Cortex of kidney (tissue), 1 donor: ENCODE measurements at places on chromosomes 11 and 22.

DNA sequence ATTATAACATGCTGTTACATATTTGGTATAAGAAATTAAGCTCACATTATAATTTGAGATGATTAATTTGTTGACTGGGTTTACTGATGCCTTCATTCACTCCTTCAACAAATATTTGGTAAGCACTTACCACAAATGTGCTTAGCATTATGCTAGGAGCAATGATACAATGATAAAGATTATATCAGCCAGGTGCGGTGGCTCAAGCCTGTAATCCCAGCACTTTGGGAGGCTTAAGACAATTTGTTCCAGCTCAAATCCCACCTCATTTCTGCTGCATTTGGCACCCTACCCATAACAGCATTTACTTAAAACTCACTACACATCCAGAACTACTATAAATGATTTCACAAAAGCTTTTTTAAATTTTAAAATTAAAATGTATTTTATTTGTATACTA lies 1263.6 kb upstream of the RAG2 start:
- no peak for DNase-seq

DNA sequence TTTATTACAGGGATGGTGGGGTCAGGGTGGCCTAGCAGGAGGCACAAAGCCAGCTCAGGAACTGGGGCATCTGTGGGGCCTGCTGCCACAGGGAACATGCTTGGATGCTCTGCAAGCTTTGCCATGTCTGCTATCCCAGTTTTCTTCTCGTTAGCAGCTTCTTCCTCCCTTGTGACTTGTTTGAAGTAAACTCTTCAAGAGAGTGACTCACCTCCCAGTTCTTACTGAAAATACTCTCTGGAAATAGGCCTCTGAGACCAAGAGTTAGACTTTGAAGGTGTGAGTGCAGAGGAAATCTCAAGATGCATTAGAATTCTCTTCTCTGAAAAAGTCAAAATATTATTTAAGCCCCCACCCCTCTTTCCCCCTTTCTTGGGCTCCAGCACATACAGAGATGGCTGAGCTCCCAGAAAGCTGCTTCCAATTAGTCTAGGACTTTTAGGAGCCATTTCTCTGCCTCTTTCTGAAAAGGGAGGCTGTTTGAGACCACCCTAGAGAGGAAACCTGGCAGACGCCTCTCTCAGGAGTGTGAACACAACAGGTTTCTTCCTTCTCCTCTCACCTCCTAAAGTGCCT lies 15.1 kb downstream of the CWC15 start:
- no peak for DNase-seq

GRCh38 chr11:22510741-22511140 lies 114.9 kb downstream of the FANCF start:
- DNase-seq: no peak

- DNase-seq: no peak
Measured at GRCh38 chr22:42188808-42189447, 58.3 kb upstream of the CYP2D6 start.

- DNase-seq: no peak
Measured at GRCh38 chr11:67281552-67282150, 7.5 kb upstream of the ANKRD13D start.

- DNase-seq: no peak
Measured at GRCh38 chr11:73856031-73856567, 20.5 kb downstream of the COA4 start.

- DNase-seq: no peak
Measured at GRCh38 chr11:11916981-11917399, 75.2 kb downstream of the USP47 start.

DNA sequence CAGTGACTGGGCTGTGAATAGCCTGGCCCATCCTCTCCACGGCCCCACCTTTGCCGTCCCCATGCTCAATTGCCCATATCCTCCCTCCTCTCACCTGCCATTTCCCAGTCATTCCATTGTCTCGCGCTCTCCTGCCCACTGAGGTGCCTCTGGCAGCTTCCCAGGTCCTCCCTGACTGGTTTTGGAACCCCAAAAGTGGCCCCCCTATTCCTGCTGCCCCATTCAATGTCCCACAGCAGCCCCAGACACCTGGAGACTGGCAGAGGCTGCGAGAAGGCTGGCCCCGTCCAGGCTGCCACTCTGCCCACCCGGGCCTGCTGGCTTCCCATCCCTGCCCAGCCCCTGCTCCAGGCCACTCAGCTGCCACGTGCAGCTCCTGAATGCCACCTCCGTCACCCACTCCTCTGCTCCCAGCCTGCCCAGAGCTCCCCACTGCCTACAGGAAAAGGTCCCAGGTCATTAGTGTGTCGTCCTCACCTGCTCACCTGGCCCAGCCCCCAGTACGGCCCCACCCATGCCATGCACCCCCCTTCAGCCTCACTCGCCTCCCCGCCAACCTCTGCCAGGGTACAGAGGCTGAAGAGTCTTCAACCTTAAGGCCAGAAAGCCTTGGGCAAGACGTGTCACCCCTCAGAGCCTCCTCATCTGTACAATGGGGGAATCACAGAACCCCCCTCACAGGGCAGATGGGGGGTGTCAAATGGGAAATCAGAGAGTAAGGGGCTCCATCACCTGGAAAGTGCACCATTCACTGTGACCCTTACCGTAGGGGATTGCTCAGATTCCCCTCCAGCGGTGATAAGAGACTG lies 37.5 kb downstream of the KCNJ4 start:
- no peak for DNase-seq

DNA sequence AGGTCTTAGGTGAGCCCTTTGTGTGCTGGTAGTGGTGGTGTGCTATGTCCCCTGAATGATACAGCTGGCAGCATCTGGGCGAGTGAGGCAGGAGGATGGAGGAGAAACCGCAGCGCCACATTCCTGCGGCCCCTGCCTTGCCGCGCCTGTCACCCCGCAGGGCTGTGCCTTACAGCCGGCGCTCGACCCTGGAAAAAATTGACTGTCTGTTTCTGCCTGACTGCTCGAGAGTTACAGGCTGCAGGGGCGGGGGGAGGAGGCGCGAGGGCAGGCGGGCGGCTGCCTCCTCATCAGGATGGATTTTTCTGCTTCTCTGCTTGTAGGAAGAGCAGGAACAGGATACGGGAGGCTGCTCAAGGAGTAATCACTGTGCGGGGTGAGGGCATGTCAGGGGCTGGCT lies 443.4 kb downstream of the MIAT start:
- no peak for DNase-seq

- DNase-seq: no peak
Measured at GRCh38 chr11:133163463-133164419, 368.6 kb downstream of the OPCML start.

- DNase-seq: no peak
Measured at GRCh38 chr11:47306484-47306844, 36.5 kb downstream of the MADD start.

GRCh38 chr11:68528630-68529029 lies 68.1 kb downstream of the PPP6R3 start:
- DNase-seq: no peak

DNA sequence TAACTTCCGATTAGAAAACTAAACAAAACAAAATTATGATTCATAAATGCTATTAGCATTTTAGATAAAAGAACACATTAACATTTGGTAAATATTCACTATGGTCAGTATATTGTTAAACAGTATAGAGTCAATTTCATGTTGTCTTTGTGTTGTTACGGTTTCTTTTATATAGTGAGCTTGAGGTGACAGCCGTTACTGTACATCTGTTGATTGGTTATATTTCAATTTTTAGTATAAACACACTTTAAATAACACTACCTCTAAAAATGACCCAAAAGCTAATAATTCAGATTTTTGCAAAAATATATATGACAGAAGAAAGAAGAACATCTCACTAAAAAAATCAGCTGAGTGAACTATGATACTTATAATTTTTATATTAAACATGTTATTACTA lies 249.0 kb upstream of the LUZP2 start:
- no peak for DNase-seq

DNA sequence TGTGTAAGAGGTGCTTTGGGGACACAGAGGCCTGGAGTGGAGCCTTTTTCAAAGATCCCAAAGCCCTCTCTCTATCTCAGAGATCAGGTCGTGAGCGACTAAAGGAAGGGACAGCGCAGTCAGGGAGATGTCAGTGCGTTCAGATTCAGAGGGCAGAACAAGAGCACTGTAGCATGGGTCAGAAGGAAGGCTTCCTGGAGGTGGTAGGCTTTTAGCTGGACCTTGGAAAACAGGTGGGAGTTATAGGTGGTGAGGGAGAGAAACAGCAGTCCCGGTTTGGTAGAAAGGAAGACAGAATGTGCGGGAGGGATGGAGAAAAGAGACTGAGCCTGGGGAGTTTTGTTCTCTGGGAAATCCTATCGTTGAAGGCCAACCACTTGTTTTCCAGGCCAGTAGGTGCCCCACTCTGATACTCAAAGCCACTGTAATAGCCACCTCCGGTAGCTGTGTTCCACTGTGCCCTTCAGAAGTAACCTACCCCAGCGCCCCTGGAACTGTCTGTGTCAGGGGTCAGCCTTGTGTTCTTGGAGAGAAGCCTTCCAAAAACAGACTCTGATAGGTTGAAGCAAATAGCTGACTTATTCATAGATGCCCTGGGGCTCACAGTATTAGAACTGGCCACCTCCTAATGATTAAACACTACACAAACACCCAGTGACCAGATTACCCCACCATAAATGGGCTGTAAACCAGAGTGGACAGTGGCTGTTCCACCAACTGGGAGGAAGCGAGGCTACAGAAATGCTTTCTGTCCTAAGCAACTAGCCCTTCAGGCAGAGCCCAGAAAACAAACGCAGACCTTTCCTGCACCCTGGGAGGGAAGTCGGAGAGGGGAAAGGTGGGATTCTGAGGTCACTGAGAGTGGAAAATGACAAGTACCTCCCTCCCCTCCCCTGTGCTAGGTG lies 157.7 kb downstream of the DBX1 start:
- no peak for DNase-seq

DNA sequence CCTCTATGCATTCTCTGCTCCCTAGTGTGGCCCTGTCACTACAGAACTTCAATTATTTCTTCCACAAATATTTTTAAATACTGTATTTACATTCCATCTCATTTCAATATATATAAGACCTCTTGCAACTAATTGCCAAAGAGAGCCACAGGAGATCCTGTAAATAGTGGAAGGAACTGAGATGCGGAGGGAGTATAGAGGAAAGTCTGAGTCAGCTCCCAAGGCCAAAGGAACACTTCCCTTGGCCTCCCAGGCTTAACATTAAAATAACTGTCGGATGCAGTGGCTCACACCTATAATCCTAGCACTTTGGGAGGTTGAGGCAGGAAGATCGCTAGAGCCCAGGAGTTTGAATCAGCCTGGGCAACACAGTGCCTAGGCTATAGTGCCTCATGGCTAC lies 31.2 kb downstream of the RBFOX2 start:
- DNase-seq: no peak

- DNase-seq: no peak
Measured at GRCh38 chr11:2909133-2909902, 19.9 kb downstream of the PHLDA2 start.

DNA sequence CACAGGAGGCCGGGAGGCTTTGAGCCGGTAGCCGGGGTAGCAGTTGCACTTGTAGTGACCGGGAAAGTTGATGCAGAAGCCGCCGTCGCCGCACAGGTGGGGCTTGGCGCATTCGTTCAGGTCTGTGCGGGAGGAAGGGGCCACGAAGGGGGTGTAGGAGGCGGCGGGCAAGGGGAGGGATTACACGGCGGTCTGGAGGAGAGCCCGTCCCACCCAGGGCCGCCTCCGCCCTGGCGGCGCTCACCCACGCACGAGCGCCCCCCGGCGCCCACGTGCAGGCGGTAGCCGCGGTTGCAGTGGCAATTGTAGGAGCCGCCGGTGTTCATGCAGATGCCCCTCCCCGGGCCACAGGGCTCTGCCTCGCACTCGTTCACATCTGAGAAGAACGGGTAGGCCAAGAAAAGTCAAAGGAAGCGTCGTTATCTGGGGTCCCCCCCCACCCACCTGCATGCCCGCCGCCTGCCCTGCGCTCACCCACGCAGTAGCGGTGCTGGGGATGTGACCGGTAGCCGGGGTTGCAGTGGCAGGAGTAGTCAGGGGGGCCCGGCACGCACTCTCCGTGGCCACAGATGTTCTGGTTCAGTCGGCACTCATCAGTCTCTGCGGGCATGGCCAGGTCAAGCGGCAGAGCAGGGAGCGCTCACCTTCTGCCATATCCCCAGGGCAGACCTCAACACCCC lies 10.6 kb downstream of the LTBP3 start:
- no peak for DNase-seq

GRCh38 chr22:35177811-35178210 lies 79.5 kb upstream of the HMGXB4 start:
- DNase-seq: no peak

DNA sequence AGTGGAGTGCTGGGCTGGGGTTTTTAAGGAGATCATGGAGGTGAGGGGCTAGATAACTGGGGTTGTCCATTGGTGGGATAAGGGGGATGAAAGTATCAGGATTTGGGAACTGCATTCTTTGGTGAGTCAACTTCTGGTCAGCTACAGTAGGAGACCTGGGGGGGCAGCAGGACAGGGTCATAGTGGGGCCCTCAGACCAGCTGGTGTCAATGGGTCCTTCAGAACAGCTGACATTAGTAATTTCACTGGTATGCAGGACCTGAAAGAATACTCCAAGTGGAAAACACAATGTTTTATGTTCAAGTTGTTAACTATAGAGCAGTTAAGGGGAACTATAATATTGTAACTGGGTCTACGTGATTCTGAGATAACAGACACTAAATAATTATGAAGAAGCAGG lies 2.8 kb upstream of the TTC12 start:
- DNase-seq: no peak

- no peak for DNase-seq
Measured at GRCh38 chr22:44102856-44103255, 77.9 kb upstream of the PARVG start.

- DNase-seq: no peak
Measured at GRCh38 chr11:75945446-75945845, 130.4 kb downstream of the UVRAG start.

- DNase-seq: no peak
Measured at GRCh38 chr22:27836181-27836580, 34.6 kb upstream of the MN1 start.

DNA sequence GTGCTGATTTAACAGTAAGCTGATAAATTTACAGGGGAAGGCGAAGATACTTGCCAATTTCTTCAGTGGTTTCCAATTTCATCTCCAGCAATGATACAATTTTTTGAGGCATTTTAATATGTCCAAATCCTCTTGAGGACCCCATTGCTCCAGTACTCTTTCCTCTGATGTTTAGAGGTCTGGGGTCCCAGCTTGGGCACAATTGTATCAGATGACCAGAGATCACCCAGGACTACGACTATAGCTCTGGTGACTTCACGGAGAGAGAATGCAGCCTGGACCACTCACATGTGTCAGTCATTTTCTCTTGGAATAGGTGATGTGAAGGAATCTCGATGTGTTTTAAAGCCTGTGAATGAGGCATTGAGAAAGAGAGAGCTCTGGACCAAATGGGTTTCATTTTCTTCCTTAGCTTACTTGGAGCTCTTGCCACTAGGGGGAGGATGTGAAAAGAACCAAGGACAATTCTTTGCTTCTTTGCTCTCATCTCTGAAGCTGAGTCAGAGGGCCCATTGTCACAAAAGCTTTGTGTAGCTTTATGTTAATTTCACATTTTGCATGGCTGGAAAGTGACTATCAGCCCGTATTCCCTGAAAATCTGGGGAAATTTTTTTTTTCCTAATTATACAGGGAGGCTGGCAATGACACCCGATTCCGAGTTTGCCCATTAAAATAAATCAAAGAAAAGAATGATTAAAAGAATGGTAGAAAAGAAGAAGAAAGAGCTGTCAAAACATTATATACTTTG lies 6.7 kb upstream of the CCDC90B start:
- DNase-seq: no peak

GRCh38 chr22:28911304-28911690 lies 27.9 kb downstream of the ZNRF3 start:
- no peak for DNase-seq
